Activated T-cell treated with anti-CD3 and anti-CD28 coated beads, Interleukin-2, amount 50 U/mL, for 1 hour (primary cell): ENCODE measurements at places on chromosomes 3 and 15.

GRCh38 chr3:70824078-70824477 lies 511.6 kb upstream of the MDFIC2 start:
- no peak for DNase-seq

DNA sequence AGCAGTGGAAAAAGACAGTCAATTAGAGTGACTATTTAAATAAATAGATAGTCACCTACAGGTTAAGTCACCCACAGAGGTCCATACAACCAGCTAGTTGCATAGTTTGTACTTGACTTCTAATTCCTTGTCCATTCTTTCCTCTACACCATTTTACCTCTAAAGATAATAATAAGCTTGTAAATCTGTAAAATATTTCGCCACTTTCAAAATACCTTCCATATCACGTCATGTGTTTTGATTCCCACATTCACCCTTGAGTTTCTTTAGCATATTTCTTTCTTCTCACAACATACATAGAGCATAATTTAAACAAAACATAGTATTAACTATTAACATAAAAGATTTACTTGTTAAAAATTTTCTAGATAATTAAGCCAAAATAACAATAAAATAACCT lies 689.6 kb downstream of the MECOM start:
- no peak for DNase-seq

GRCh38 chr15:70729164-70729563 lies 34.2 kb downstream of the UACA start:
- DNase-seq, result no peak

DNA sequence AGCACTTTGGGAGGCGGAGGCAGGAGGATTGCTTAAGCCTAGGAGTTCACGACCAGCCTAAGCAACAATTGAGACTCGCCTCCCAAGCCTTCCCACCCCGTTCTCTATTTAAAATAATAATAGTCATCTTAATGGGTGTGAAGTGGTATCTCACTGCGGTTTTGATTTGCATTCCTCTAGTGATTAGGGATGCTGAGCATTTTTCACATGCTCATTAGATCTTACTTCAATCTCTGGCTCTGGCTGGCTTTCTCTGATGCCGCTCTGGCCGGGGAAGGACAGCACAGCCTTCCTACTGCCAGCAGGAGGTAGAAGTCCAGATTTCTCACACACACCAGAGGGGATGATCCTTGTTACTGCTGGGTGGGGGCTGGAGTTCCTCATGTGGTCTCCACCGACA lies 7.4 kb upstream of the EIF4A2 start:
- DNase-seq, result no peak

DNA sequence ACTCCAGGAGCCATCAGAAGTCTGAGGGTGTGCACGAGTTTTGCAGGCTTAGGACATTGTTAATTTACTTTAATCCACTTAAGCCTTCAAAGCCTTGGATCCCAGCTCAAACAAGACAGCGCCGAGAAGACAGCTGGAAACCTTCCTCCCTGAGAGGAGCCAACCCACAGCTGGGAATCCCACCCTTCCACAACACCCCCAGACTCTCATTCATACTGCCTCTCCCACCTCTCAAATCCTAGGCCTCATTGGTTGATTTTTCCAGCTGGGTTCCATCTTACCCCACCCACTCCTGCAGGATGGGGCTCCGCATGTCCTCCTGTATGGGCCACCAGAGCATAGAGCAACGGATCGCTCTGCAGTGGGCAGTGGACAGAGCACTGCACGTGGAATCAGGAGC lies 80.4 kb downstream of the SEMA5B start:
- no peak for DNase-seq

DNA sequence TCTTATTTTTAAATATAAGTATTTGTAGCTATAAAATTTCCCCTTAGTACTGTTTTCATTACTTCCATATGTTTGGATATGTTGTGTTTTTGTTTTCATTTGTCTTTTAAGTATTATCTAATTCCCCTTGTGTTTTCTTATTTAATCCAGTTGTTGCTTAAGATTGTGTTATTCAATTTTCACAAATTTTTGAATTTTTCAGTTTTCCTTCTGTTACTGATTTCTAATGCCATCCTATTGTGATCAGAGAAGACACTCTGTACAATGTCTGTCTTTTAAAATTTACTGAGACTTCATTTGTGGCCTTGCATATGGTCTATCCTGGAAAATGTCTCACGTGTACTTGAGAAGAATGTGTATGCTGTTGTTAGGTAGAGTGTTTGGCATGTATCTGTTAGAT lies 795.6 kb upstream of the CFAP20DC start:
- no peak for DNase-seq

DNA sequence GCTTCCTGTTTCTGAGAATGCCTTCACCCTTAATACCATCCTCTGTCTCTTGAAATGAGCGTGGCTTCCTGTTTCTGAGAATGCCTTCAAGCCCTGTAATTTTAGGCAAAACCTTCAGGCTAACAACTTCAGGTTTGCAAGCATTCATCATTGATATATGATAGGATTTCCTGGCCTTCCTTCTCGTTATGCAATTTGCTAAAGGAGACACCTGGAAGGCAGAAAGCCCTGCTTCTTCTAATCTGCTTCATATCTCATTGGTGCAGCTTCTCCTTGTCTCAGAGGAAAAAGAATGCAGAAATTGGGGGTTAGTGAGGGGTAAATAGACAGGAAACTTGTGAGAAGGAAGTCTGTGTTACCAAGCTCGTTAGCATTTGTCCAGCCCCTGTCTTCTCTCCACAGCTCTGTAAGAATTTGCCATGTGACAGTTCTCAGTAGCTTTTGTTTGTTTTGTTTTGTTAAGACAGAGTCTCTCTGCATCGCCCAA lies 7.3 kb downstream of the ARL6IP5 start:
- DNase-seq, result no peak
